Naive thymus-derived CD4-positive, alpha-beta T cell (primary cell): ENCODE measurements at places on chromosomes 2 and 18.

GRCh38 chr2:221506469-221506868 lies 65.6 kb downstream of the EPHA4 start:
- no peak for DNase-seq

DNA sequence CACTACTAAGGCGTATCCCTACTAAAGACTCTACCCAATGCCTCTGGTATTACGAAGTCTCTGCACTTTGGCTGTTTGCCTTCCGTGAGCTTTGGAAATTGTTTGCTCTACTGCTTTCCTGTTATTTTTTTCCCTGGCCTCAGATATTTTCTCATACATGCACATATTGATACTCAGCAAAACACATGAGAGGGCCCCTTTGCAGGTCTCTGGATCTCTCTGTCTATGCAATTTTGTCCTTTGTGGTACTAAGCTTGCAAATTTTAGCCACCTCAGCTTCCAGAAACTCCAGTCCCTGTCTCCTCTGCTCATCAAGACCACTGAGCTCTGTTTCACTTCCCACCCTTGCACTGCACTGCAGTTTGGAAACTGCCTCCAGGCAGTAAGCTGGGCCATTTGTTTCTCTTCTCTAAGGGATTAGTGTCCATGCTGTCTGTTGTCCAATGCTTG lies 46.6 kb downstream of the TAF1B start:
- no peak for DNase-seq

- no peak for DNase-seq
These were observed 150.4 kb downstream of the PIK3C3 start for GRCh38 chr18:42105394-42105793.

GRCh38 chr2:152505495-152505906 lies 170.5 kb downstream of the FMNL2 start:
- DNase-seq: no peak

DNA sequence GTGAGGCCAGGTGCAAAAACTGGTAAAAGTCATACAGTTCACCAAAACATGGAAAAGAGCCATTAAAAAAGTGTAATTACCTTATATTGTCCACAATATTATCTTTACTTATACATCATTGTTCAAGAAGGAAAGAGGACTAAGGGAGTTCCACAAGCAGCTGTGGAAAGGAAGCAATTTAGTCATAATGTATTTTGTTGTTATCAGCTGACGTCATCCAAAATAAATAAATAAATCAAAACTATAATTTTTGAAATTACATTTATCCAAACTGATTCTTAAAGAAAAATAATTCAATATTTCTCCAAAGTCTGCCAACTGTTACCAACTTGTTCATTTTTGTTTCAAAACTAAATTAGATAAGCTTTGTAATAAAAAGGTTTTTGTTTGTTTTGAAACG lies 256.1 kb upstream of the CNTNAP5 start:
- DNase-seq: no peak

GRCh38 chr2:60459851-60460250 lies 93.6 kb downstream of the BCL11A start:
- DNase-seq: no peak

DNA sequence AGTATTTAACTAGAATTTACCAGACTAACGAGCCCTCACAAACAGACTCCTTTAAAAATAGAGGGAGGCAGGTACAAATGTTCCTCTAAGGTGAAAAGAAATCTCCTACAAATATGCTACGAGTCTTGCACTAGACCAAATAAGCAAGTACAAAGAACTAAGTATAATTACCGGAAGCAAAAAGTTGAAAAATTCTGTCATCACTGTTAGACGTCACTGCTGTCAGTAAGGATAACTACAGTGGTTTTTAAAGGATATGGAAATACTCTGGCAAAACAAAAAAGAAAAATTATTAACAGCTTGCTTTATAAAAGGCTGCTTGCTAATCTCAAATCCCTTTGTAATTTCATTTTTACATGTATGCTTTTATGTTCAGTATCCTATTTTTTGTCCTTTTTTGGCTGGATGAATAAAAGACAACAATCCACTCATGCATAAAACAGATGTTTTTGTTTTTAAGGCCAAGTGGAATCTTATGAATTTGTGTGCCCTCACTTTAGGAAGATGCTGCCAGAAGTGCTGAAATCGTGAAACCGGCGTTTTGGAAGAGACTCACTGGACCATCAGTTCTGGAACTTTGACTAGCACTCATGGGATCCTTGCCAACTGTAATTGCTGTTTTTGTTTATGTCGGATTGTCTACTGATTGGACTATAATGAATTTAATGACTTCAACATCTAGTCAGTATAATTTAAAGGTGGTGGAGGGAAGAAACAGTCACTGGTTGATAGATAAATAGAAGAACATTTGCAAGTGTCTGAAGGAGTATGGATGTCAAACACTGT lies 6.7 kb downstream of the ZNF521 start:
- no peak for DNase-seq

DNA sequence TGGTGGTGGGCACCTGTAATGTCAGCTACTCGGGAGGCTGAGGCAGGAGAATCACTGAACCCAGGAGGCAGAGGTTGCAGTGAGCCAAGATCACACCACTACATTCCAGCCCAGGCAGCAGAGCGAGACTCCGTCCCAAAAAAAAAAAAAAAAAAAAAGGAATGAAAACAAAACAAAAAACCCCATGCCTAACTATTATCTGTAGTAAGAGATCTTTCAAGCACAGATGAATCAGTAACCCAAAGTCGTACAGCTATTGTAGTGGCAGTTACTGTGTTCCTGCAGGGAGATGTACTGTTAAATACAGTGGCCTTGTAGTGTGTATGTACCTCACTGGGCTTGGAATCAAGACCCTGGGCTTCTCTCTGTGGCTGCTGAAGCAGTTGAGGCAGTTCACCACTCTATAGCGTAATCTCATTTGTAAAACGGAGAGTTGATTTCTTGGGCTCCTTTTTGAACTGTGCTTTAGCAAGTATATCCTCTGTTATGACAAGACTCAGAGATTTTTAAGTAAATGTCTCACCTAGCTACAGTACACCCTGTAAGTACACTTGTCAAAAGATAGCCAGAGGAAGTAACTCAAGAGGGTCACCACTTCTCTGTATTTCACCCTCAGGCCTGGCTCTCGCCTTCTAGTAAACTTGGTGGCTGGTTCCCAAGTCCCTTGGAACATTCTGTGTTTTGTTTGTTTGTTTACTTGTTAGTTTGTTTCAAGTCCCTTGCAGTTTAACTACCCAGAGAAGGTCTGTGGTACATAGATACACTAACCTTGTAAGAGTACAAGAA lies 109.6 kb upstream of the FOSL2 start:
- no peak for DNase-seq
